ENCODE measurements at places on chromosomes 11 and 22.

DNA sequence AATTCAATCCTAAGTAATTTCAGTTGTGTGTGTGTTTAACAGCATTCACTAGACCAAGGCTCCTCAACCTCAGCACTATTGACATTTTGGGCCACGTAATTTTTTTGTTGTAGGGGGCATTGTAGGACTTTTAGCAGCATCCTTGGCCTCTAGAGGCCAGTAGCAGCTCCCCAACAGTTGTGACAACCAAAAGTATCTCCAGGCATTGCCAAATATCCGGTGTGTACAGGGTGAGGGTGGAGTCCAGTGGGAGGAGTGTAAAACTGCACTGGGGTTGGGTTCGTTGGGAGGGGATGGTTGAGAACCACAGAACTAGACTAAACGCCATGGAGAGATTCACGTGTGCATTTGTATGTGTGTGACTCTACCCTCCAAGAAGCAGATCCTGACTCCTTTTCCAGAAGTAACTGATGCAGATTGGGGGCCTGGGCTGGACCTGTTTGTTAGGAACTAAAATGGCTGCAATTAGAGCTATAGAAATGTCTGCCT, 5.9 kb upstream of the PHF21A start:
- no peak for DNase-seq

GRCh38 chr11:21460082-21460481, 732.8 kb upstream of the ANO5 start:
- DNase-seq = no peak

GRCh38 chr11:11963842-11964773, 44.3 kb downstream of the DKK3 start:
- DNase-seq = no peak

- DNase-seq = no peak
These were observed 101.0 kb upstream of the SORL1-AS1 start for GRCh38 chr11:121553806-121554205.

GRCh38 chr11:103800406-103801114, 235.9 kb upstream of the DDI1 start:
- no peak for DNase-seq
